ENCODE measurements at places on chromosomes 5 and 9.

- no peak for DNase-seq
Measured at GRCh38 chr5:64144425-64145215, 21.0 kb upstream of the RNF180 start.

DNA sequence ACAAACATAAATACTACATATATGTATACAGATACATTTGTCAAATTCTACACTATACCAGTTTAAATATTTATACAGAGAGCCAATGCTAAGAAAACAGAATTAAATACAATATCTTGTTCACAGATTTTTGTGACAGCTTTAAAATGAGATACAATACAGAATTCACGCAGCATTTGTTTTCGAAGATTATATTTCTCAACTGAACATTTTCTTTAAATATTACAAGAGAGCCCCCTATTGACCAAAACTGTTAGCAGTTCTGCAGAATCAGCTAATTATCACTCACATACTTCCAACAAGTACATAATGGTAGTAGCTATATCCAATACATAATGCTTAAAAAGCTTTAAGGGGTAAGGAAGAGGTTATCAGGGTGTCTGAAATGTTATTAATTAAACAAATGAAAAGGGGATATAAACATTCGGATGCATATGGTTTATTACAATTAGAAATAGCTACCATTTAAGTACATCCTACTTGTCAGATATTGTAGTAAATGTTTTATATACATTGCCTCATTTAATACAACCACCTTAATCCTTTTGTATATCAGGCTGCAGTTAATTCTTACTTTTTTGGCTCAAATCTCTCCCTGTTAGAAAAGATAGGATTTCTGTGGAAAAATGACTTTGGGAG lies 31.7 kb downstream of the ZDHHC21 start:
- peak; percentile 6 for DNase-seq

GRCh38 chr5:169202969-169203368 lies 98.0 kb downstream of the SLIT3 start:
- no peak for DNase-seq

- no peak for DNase-seq
Measured at GRCh38 chr9:13083963-13084528, 195.4 kb downstream of the MPDZ start.

- no peak for DNase-seq
Measured at GRCh38 chr5:41878173-41878572, 7.9 kb upstream of the OXCT1 start.

DNA sequence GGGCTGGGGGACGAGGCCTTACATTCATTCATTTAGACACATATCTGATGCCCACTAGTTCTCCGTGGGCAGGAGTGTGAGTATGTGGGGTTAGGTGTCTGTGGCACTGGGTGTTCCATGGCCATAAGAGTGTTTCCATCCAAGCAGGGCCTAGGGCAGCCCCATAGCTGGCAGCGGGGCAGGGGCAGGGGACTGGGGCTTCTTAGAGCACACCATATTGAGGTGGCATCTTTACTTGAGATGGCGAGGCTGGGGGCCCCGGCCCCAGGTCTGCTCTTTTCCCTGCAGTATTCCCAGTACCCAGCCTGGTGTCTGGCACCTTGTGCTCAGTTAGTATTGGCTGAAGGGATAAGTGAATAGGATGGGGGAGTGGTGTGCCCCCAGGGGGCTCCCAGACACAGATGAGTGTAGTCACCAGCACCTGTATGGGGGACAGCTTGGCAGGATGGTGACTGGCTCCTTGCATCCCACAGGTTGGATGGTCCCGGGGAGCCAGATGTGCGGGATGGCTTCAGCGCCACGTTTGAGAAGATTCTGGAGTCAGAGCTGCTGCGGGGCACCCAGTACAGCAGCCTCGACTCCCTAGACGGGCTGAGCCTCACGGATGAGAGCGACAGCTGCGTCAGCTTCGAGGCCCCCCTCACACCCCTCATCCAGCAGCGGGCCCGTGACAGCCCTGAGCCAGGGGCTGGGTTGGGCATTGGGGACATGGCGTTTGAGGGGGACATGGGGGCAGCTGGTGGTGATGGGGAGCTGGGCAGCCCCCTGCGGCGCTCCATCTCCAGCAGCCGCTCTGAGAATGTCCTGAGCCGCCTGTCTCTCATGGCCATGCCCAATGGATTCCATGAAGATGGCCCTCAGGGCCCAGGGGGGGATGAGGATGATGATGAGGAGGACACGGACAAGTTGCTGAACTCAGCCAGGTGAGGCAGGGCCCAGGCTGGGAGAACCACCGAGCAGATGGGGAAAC lies 17.5 kb downstream of the PSD2 start:
- DNase-seq, result no peak

DNA sequence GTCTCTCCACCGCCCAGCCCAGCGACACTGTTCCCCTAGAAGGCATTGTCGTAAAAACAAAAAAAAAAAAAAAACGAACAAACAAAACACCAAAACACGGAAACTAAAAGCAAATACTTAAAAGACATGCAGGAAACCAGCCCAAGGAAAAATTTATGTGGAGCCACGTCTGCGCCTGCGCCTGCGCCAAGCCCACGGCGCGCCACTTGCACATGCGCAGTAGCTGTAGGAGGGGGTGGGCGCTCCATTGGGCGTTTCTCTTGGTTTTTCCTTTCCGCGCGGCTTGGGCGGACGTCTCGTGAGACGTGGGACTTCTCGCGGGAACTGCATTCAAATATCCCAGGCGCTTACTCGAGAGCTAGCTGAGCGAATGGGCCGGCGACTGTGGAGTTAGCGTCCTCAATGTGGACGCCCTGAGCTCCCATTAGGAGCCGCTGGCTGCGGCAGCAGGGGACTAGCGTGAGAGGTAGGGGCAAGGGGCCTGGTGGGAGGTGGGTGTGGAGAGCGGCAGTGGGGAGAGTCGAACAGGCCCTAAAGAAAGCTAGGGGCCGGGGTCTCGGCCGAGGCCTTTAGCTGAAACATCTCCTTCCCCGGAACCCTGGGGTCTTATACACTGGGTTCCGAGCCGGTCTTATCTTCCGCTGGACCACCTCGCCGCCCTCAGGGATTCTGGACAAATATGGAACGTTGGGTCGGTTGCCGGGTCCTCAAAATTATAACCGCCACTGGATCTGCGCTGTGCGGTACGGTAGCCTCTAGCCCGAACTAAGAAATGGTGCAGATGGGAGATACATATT lies at the start of gene SPDL1:
TSS of gene SPDL1 (plus strand) at position 350 of the 797 bp plus-strand sequence. CDS start 4,644 bp downstream, outside the sequence.
- DNase-seq, result peak; percentile 96

DNA sequence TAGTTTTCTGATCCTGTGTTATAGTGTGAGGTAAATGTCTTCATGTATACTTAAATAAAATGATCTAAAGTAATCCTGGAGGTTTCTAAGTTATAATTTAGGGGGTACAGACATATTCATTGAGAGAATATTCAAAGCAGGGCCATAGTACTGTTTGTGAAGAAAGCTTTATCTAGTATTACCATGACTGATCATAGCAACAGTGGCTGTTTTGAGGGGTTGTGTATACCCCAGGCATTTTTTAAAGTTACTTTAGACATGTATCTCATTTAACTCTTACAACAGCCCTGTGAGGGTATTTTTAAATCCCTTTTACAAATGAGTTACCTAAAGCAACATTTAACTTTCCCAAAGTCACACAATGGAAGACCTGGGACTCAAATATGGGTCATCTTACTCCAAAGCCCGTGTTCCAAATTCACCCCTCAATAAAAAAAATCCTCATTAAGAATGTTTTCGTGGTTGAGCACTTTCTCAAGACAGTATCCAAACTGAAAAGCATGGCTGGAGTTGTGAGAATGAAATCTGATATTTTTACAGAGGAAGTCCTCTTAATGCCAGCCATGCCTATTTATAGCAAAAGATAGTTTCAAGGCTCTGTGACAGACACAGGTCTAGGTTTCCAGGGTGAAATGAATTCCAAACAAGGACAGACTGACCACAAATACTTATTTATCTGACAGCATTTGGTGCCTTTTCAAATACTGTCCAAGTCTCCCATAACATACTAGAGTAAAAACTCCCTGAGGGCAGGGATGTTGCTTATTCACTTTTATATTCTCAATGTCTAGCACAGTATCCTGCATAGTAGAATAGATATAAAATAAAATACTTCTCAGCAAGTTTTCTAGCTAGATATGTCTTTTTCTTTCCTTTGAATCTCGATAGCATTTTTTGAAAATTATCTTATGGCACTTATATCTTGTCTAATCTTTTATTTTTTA lies 10.4 kb downstream of the STOM start:
- no peak for DNase-seq

DNA sequence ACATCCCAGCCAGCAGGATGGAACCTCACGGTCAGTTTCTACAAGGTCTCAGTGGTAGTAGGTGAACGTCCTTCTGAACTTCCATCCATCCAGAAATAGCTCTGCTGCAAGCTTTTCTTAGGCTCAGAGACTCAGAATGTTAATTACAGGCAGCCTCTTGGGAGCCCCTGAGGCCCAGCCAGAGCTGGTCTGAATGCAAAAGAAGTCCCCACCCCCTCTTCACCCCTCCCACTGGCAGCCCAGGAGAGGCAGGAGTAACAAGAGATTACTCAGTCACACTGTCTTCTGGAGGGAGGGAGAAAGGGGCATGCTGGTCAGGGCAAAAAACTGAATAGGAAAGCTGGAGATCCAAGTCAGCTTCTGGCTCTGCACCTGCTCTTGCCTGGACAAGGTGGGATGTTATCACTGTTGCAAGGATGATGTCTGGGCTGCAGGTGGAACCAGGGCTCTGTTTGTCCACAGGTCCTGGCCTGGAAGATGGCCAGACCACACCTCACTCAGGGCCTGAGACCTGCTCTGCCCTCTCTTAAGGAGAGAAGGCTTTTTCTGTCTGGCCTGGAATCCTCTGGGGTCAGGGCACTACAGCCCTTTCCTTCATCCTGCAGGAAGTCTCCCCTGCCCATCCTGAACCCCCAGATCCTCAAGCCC lies 9.1 kb downstream of the ENHO start:
- no peak for DNase-seq
